ENCODE measurements at places on chromosomes 6 and 20.
A peak's percentile ranks its signal among the peaks of the same experiment; 100 is the strongest.

DNA sequence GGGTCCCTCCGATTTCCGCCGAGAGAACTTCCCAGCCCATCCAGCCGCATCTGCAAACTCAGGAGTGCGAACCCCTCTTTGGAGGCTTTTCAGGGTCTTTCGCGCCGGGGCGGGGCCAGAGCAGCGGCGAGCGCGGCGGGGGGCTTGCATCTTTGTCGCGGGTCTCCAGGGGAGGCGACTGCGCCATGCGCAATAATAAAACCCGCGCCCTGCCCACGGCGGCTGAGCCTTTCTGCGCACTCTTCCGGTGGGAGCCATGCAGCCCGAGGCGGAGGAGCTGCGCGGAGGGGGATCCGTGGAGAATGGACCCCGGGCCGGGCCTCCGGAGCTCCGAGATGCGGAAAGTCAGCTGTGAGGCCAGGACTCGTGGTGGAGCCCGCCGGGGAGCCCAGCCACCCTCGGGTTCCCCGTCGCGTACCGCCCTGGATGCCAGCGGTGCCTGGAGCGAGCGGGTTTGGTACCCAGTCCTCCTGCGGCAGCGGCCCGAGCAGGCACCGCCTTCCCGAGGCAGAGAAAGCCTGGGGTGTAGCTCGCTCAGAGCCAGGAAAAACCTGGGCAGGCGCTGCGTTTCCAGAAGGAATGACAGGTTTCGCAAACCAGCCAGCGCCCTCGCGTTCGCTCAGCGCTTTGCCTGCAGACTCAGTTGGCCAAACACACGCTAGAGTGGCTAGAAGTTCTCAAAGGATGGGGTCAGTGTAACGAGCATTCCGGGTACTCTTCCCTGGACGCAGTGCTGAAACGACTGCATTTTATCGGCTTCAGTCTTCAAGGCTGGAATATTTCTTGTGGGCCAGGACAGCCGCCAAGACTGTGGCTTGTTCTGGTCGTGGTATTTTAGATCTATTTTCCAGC, 1.2 kb downstream of the AKAP12 start:
- DNase-seq = peak; percentile 57

DNA sequence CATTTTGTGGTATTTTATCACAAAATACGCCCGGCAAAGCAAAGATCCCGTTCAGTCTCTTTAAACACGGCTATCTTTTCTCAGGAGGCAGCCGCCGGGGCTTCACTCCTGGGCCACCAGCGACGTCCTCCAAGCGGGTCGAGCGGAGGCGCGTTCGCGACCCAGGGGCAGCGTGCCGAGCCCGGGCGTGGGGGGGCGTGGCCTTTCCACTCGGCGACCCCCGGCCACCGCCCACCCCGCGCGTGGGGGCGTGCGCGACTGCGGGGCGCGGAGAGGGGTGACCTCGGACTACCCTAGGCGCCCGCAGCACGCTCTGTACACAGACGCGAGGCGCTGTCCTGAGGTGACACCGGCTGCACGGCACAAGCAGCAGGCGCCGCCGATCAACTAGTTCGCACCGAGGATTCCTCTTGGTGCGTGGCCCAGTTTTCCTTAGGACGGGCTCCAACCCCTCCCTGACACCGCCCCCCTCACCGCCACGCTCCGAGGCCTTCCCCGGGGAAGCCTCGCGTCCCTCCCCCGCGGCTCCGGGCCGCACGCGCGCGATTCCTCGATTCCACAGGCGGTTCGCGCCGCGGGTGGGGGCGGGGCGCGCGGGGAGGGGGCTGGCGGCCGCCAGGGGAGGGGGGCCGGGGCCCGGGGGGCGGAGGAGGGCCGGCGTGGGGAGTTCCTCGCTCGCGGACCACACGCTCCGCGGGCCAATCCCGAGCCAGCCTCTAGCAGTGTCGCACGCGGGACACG, 1.1 kb upstream of the JARID2 start:
- DNase-seq = no peak

GRCh38 chr6:125871365-125871764, 80.6 kb downstream of the NCOA7 start:
- DNase-seq = no peak

DNA sequence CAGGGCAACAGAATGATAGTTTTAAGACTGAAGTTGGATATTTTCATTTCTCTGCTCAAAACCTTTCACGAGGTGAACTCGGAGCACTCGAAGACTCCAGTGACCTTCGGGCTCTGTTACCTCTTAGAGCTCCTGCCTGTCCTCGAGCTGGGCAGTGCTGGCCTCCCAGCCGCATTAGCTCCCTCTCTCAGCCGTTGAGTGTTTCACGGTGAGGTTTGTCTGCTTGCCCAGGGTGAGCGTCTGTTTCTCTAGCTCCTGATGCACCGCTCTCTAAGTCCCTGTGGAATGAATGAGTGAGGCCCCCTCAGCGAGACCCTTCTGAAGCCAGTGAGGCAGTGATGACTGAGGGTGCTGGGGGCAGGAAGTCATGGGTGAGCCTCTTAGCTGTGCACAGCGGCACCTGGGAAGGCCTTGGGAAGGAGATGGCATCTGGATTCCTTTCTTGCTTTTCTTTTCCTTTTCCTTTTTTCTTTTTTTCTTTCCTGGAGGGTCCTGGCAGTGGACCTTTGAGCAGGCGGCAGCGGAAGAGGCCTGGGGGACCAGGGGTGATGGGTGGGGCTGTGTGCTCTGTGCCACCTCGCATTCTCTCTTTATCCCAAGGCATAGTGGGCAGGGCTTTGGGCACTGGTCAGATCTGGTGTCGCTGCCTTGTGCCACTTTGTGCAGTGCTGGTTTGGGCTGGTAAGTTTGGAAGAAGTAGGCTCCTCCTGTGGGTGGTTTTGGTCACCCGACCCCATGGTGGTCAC, 2.2 kb downstream of the PSMG4 start:
- no peak for DNase-seq

DNA sequence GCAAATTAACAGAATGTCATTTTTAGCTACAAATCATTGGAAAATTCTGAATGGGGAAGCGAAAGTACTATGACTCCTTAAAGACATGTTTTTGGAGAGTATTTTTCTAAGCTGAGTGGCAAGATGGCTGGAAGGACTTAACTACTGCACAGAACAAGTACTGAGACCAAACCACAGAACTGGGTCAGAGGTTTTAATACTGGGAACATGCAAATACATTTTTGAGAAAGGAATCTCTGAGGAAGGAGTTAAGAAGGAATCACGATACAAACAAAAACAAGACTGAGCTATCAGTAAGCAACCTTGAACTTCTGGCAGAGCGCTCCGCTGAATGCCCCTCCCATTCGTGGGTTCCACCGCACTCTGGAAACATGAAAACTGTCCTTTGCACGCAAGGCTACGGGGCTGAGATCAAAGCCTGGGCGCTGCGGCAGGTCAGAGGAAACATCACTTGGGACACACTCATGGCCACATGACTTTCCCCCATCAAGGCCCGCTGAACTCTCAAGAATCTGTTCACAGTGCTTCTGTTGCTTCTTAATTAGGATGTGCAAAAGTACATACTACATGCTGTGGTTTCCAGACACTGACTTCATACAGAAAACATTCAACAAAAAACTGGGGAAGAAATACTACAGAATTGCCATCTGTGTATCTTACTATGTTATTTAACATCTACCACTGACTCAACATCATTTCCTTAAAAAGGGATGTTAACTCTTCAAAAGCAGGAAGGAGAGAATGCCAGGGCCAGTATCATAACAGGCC, 27.8 kb downstream of the SLC23A2 start:
- DNase-seq = no peak

DNA sequence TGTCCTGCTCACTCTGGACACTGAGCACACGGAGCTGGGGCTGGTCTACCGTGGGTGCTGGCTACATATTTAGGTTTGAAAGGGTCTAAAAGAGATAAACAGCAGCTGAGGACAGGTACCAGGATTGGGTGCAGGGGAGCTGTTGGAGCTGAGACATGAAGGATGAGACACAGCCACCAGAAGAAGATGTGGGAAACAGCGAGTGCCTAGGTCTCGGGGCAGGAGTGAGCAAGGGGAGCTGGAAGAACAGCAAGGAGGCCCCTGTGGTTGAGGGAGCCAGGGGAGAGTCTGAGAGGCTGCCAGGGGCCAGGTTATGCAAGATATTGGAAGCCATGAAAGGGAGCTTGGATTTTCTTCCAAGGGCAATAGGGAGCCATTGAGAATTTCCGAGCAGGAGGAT, 434.0 kb upstream of the SULF2 start:
- no peak for DNase-seq

DNA sequence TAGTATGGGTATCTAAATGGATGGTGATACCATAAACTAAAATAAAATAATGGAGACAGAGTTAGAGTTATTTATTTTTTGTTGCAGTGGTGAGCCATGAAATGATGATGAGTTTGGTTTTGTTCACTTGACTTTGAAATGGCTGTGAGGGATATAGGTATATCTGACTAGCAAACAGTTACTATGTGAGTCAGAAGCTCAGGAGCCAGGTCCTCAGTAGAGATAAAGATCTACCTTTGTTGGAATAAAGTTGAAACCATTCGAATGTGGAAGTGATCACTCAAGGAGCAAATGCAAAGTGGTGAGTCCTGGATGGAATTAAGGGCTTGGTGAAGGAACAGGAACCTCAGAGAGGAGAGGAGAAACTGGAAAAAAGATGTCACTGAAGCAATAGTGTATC, 86.0 kb upstream of the TPD52L1 start:
- no peak for DNase-seq

DNA sequence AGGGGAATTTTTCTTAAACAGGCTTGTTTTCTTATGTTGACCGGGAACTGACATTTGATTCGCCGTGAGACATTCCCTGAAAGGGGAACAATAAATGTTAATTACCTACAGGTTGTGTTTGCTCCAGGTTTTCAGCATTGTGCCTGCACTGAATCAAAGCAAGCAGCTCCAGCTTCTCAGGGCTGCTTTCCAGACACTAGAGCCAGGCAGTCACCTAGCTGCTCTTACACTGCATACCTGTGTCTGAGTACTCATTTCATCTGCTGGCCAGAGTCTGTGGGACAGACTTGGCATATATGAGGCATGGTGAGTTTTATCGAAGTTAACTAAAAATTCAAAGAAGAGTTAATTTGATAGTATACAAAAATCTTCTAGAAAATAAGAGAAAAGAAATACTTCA, 951.8 kb upstream of the MAP3K7 start:
- DNase-seq = no peak

- DNase-seq = no peak
Observed at GRCh38 chr6:157134402-157135047, 188.8 kb downstream of the TMEM242 start.

GRCh38 chr6:169751242-169752073, at the start of the genes DYNLT2 and ERMARD:
Gene DYNLT2 (minus strand): TSS chr6:169751572. CDS start chr6:169751458, 114 bp downstream.
Gene ERMARD (plus strand): TSS chr6:169751622. CDS start chr6:169751658, 36 bp downstream.
- peak; percentile 94 for DNase-seq

DNA sequence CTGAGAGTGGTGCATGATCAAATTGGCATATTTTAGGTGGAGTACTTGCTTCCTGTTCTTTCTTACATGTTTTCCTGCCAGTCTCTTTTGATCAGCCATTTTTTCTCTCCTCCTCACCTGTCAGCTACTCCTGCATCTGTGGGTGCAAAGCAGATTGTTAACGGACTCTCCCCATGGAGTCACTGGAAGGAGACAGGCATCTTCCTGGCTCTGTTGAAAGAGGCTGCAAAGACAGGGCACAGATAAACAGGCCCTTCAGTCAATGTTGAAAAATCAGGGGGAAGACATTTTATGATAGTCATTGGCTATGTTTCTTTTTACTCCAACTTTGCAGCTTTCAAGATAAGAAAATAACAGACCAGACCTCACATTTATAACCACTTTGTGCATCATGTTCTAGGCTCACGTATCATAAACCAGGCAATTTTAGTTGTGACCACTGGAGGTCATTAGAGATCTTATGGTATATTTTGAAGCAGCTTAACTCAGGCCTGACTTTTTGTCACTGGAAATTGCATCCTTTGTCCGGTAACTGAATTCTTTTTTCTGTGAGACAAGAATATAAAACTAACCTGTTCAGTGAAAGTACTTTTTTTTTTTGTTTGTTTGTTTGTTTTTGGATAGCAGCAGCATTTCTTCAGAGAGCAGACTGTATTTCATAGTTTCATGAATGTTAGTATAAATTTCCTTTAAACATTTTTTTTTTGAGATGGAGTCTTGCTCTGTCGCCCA, 20.1 kb downstream of the ECT2L start:
- peak; percentile 40 for DNase-seq

GRCh38 chr6:16751251-16751946, 9.9 kb downstream of the ATXN1 start:
- no peak for DNase-seq

DNA sequence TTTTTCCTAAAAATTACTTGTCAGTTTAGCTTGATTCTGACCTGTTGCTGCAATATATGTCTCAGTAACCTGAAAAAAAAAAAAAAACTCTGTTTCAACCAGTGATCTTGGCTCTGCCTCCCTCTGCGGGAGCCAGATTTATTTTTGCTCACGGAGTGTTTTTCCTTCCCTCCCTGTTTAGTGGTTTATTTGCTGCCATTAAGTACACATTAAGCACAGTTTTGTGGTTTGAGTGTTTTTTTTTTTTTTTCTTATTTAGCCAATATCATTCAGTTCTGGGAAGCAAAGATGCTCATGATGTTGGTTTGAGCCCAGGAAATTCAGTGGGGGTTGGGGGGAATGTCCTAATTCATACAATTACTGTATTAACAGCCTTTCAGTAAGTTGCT, 110.1 kb upstream of the GPR6 start:
- DNase-seq = no peak

DNA sequence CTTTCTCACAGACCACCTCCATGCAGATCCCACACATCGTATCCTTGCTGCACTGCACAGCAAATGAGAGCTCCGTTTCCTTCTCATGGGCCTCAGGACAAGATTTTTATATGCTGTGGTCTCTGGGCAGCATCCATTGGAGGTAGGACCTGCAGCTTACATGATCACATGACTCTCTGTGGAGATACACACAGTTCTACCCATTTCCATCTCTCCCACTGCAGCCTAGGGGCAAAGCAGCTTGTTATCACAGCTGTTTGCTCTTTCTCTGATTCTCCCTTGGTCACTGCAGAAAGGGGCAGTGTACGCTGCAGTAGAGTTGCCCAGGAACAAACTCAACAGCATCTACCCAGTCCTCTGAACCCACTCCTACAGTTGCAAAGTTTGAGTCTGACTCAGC, 48.9 kb downstream of the ZNF334 start:
- no peak for DNase-seq

- DNase-seq = no peak
Observed at GRCh38 chr20:53002786-53003185, 30.6 kb downstream of the TSHZ2 start.

GRCh38 chr6:38138374-38138773, 318.8 kb downstream of the ZFAND3 start:
- no peak for DNase-seq

DNA sequence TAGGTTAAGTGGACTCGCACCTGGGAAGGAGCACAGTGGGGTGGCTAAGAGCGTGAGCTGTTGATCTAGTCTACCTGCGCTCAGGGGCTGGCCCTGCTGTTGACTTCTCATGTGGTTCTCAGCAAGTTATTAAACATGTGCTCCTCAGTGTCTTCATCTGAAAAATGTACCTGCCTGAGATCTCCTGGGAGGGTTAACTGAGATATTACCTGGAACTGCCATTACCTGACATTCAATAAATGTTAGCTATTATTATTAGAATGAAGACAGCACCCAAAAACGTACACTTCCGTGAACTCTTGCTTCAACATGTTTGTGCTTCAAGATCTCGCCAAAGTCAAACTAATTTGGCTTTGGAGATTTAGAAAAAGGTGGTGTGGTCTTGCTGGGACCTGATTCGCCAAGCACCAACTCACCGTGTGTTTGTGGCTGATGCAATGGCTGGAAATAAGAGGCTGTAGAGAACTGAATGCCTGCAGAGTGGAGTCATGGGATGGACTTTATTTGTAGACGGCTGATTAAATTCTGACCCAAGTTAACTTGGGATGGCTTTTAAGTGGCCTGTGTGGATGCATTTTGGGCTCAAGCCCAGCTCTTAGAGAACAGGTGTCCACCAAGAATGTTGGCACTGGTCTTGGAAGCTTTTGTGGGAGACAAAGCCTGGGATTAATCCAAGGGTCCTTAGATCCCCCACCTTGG, 692.9 kb downstream of the QKI start:
- DNase-seq = no peak

- DNase-seq = peak; percentile 86
Observed at GRCh38 chr6:71420693-71421328, 132.2 kb downstream of the OGFRL1 start.

Data from neuronal stem cell (in vitro differentiated cells).